Esophagus squamous epithelium (tissue), 5 donors: ENCODE measurements at places on chromosomes 4 and X.

DNA sequence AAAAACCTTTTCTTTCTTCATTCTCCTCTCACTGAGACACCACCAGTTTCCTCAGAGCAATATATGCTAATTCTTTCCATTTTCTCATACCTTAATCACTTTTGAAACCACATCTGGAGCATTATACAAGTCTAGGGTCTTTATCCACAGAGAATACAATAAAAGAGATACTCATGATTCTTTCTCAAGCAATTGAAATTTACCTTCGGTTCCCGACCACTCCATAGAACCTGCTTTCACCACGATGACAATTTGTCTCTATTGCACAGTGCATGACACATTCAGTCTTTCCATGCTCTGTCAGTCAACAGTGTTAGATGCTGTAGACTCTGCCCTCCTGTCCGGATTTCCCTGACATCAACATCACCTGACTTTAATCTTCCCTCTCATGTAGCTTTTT is 409.3 kb upstream of the NWD2 start:
- DNase-seq, result no peak

DNA sequence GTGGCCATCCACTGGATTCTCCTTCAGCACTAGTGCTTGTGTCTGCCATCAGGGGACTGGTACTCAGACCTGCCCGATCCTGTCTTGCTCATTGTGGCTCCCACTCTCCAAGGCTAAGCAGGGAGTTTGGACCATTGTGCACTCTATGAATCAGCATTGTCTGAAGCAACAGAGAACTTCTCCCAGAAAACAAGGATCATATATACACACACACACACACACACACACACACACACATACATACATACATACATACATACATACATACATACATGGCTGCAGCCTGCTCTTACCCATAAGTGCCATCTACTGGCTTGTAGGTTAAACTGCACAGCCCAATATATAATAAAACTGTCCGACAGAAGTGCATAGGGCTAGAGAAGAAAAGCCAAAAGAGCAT is 345.3 kb upstream of the LCORL start:
- DNase-seq, result no peak

- DNase-seq, result no peak
Observed at GRCh38 chr4:57131849-57132742, 21.9 kb upstream of the IGFBP7 start.

DNA sequence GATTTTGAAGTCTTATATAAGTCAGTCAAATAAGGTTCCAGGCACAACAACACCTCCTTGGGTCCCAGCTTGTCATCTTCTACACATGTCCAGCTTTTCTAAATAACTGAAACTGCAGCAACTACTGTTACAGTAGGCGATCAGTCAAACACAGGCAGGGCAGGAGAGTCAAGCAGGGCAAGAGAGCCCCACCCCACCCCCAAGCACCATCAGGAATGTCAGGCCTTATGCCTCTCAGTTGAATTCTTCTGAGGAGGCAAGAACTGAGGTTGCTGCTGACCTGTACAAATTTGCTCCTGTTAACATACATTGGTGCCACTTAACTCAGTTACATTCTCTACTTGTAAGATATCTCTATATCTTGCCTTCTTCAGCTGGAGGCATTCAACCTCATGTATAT is 608.8 kb upstream of the PCDH10 start:
- no peak for DNase-seq

GRCh38 chr4:140952717-140953116 is 180.6 kb downstream of the RNF150 start:
- DNase-seq, result no peak
